ENCODE measurements at places on chromosomes 3 and 15.

DNA sequence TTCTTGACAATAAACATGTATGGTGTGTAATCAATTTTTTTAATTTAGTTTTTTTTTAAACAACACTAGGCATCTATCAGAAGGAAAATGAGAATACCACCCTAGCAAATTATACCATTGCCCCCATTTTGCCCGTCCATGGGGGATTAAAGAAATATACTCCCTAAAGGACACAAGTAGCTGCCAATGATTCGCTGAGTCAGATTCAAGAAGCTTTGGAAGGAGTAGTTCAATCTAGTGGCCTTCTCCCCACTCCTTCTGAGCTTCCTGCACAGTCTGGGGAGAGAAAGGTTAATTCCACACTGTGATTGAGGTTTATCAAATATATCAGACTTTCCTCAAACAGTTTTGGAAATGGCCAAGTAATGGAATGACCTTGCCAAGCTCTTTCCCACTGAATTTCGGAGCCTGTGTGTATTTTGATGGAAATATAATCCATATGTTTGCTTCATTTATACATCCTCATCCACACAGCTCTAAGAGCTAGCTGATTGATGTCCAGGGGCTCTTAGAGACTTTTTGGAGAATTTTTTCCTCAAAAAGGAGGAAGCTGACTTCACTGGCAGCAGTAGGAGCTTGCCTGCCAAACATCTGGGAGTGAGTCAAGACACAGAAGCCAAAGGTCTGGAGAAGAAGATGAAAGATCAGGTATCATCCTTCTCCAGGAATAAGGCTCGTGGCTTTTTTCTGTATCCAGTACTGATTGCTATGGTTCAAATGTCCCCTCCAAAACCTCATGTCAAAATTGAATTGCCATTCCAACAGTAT lies 478.5 kb upstream of the PROK2 start:
- DNase-seq, result no peak

- no peak for DNase-seq
These were observed 108.9 kb downstream of the RYR3 start for GRCh38 chr15:33419701-33420100.

DNA sequence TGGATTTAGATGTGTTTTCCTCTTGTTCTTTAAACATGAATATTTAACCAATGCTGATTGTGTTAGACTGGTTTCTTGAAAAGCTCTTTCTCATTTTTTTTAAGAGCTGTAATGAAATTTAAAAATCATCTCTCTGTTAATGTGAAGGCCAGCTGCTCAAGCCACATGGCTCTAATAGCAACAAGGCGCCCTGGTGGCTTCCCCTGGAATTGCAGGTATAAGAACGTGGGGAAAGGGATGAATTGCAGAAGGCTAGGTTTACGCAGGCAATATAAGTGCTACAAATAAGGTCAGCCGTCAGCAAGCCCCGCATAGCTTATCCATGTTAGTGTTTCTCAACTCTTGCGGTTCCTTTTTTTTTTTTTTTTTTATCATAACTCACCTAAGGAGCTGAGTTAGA lies 108.5 kb downstream of the SAMMSON start:
- DNase-seq, result peak; percentile 36

GRCh38 chr15:100348578-100348977 lies 6.8 kb upstream of the ADAMTS17 start:
- no peak for DNase-seq

DNA sequence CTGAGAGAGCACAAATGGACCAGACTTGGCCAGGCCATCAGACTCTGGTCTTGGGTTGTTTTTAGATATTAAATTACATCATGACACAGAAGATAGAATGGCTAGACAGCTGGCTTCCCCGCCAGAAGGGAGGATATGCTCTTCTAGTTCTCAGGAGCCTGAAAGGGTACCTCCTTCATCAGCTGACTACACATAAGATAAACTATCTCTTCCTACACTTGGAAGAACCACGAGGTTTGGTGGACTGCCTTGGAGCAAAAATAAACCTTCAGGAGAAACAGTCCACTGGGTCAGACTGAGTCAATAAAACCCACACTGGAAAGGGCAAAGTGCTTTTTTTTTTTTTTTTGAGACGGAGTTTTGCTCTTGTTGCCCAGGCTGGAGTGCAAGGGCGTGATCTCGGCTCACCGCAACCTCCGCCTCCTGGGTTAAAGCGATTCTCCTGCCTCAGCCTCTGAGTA lies 26.3 kb upstream of the DYNC1LI1 start:
- no peak for DNase-seq

GRCh38 chr3:49611719-49612118 lies 57.4 kb downstream of the BSN start:
- DNase-seq, result no peak

DNA sequence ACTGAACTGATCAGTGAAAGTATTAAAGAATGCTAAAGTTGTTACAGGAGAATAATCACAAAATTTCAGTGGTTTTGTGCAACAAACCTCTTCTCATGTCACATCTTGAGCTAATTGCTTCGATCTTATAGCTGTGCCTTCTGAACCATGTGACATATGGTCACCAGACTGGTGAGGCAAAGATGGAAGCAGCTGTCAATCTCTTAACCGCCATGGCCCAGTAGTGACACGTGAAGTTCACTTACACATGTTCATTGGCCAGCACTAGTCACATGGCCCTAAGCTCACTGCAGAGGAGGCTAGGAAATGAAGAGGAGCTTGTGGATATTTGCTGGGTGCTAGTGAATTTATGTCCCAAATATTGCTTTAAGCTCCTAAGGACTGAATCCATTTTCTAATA lies 32.5 kb downstream of the BOC start:
- DNase-seq, result no peak
